ENCODE measurements at places on chromosomes 6 and 20. TPM values are rescaled to one million over a fixed set of nuclear protein-coding genes. Genes with fewer than 3 reads are reported as not detected.

DNA sequence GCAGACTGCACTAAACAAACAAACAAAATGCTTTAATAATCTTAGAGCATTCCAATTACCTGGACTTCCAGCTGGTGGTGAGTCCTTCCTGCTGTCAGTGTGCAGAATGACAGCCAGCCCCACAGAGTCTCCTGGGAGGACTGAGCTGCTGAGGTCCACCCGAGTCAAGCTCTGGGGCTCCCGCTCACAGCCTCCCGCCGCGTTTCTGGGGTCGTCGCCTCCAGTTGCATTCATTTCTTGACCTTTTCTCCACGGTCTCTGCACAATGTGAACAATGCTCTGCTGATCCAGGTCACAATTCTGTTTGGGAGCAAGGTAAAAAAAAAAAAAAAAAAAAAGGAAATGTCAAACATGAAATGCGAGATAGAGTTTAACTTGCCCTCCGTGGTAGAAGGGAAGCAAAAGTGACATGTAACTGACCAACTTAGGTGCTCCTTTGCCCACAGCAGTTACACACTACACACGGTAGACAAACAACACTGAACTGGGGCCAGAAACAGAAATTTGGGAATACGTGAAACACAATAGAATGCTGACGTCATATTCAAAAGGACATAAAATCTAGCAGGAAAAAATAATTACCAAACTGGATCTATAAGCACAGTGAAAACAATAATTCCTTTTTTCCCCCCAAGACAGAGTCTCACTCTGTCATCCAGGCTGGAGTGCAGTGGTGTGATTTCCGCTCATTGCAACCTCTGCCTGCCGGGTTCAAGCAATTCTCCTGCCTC is 464.9 kb downstream of the PRKN start:
- DNase-seq, result no peak

DNA sequence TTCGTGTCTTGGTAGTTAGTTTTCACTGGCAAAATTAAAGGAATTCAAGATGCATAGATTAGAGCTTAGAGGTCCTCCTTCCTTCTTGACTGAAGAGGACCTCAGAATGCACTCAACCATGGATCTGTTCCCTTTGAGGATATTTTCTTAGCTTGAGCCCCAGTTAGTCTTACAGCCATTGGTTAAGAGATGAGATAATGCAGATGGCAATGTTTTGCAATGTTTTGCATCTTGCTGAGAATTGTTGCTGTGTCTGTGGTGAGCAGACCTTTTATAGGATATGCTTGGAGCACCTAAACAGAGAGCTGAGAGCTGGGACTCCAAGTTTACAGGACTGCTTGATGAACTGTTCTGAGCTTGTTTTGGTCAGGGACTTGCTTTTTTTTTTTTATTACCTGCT is 107.5 kb downstream of the TMEM170B start:
- DNase-seq, result no peak

DNA sequence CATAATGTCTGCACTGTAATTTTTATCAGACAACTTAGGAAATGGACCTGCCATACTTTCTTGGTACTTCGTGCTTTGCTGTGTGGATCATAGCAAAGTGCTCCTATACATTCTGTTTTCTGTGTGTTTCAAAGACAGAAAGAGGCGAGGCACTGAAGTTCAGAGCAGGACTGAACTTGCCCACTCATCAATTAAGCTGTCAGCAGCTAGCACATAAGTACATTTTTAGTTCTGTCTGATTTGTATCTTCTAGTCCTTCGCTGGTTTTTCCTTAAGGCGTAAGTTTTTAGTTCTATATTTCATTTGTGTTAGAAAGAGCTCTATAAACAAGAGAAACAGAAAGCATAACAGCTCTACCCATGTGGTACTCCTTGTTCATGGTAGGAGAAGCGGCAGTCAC is 42.1 kb downstream of the MAP3K4 start:
- no peak for DNase-seq

DNA sequence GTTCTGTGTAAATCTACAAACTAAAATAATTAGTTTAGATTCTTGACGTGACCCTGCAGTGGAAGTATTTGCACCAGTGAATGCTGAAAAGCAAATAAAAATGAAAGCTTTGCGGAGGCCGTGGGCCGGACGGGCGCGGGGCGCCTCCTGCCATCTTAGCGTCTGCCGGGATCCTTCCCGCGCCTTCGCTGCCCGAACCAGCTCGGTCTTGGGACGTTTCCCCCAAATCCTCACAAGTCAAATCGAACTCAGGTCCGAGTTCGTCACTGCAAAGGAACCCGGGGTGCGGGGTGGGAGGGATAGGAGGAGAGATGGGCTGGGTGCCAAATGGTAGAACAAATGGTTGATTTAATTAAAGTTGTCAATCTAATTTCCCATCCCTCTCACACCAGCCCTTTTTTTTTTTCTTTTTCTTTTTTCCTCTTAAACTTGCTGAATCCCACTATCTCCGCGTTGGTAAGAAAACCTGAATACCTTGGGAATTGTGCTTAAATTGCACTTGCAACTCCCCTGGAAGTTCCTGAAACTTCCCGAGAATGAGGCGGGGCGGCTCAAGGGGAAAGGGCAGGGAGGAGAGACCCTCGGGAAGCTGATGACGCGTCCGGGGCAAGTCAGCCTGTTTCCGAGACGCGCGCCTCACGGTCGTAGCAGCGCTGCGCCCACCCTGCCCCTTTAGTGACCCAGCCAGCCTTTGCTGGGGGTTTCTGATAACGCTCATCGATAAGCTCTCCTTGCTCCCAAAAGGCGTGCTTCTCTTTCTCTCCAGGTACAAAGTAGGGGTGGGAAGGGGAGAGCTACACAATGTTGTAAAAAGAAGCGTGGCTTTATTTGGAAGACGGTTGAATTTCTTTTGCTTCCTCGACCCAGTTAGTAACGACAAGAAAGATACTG is 1.8 kb downstream of the GJA1 start:
- DNase-seq, result peak; percentile 68

Gene TPD52L2
- 75.9 TPM for total RNA-seq

- no peak for DNase-seq
Observed at GRCh38 chr6:100078509-100078908, 84.5 kb upstream of the MCHR2 start.

- peak; percentile 34 for DNase-seq
Observed at GRCh38 chr6:56693246-56693607, 50.5 kb upstream of the DST start.

Gene REM1
- not detected for total RNA-seq

- no peak for DNase-seq
Observed at GRCh38 chr20:10430704-10431103, 3.3 kb downstream of the MKKS start.

- peak; percentile 60 for DNase-seq
Observed at GRCh38 chr20:13458860-13459451, 179.8 kb downstream of the TASP1 start.

GRCh38 chr6:69820438-69820837 is 23.6 kb upstream of the LMBRD1 start:
- no peak for DNase-seq

DNA sequence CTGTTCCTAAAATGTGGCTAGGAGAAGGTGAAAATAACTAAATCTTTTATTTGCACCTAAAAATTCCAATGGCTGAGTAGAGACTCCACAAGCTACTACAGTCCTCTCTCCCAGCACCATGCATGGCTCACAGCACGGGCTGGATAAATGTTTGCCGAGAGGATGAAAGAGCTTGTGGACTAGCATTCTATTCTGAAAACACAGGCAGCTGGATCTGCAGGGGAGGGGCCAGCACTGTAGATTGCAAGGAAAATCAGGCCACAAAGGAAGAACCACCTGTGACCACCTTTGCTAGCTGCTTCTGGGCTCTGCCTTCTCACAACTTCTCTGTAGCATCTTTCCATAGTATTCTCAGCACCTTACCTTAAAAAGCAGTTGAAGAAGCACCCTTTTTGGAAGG is 46.6 kb downstream of the CLIC5 start:
- DNase-seq, result no peak

DNA sequence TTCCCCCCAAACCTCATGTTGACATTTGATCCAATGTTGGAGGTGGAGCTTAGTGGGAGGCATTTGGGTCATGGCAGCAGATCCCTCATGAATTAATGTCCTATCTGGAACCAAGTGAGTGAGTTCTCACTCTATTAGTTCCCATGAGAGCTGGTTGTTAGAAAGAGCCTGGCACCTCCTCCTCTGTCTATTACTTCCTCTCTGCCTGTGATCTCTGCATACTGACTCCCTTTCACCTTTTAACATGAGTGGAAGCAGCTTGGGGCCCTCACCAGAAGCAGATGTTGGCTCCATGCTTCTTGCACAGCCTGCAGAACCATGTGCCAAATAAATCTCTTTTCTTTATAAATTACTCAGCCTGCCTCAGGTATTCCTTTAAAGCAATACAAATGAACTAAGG is 127.3 kb upstream of the RALGAPA2 start:
- no peak for DNase-seq

GRCh38 chr6:38262026-38262425 is 377.7 kb downstream of the BTBD9 start:
- no peak for DNase-seq

DNA sequence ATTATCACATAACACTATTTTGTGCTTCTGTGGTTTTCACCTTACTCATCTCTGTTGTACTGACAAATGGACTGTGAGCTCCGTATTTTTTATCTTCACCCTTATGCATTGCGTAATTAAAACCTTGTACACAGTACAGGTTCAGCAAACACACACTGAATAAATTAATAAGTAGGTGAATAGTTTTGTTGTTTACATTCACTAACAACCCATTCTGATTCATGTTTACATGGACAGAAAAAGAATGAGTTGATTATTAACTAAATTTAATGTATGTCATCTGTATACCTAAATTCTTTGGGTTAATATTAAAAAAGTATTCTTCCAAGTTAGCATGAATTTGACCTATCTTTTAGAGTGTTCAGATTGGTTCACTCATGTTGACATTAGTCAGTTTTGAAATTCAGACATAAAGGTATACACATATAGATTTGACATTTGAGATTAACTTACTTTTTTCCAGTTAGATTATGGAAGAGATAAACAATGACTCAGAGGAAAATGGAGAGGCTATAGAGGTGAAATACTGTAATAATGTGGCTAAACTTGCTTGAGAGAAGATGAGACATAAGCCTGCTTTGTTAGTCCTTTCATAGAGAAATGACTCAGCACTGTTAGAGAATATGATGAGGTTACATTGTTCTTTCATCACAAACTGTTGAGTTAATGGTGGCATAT is 541.7 kb upstream of the FLRT3 start:
- no peak for DNase-seq

- no peak for DNase-seq
Observed at GRCh38 chr20:57897891-57898290, 188.1 kb upstream of the PMEPA1 start.

- DNase-seq, result no peak
Observed at GRCh38 chr6:132361101-132361500, 40.2 kb downstream of the MOXD1 start.

- no peak for DNase-seq
Observed at GRCh38 chr6:19827247-19827646, 9.9 kb upstream of the ID4 start.

DNA sequence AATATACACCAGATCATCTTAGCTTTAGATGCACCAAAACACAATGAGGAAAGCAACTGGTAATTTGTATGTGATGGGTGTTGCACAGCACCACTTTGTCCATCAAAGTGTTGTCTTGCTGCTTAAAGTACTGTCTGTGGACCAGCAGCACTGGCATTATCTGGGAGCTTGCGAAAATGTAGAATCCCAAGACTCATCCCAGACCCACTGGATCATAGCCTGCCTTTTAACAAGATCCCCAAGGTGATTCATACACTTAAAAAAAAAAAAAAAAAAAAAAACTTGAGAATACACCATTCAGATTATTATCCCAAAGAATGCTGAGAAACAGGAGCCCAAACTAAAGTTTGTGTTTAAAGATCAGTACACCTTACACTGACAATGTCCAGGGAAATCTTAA is 123.4 kb downstream of the TASP1 start:
- DNase-seq, result no peak

Gene HLA-DRA
- 14.0 TPM for total RNA-seq

- DNase-seq, result no peak
Observed at GRCh38 chr6:135465307-135465706, 32.2 kb downstream of the AHI1 start.

- DNase-seq, result no peak
Observed at GRCh38 chr20:37161830-37162549, 17.1 kb upstream of the RPN2 start.

Gene WFDC5
- total RNA-seq, result not detected

Gene ACTL10
- 3.7 TPM for total RNA-seq

DNA sequence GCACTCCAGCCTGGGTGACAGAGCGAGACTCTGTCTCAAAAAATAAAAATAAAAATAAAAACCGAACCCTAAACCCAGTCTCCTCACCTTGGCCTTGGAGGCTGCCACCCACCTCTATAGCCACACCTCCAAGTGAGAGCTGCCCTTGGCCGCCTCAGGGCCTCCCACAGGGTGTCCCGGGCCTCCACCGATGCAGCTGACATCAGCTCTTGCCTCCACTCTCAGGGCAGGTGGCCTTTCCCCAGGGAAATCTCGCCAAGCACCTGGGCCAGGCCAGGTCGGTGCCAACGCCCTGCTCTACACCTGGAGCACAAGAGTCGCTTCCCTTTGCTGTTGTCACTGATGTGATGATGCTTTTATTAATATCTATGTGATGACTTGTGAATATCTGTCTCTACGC is 8.9 kb upstream of the MYL9 start:
- DNase-seq, result no peak
